ENCODE measurements at places on chromosomes 2 and 18. TPM values are rescaled to one million over a fixed set of nuclear protein-coding genes. Genes with fewer than 3 reads are reported as not detected.

Gene RTP5
- total RNA-seq = 0.10 TPM

Gene MYCN
- 0.60 TPM for total RNA-seq

Gene KIF1A
- total RNA-seq = 0.87 TPM

Gene UGT1A6
- total RNA-seq = 1.7 TPM

Gene UGT1A4
- not detected for total RNA-seq

Gene ANKRD23
- 3.0 TPM for total RNA-seq

Gene ATP6V1C2
- total RNA-seq = 0.10 TPM

Gene FOSL2
- 114 TPM for total RNA-seq

GRCh38 chr2:66585587-66585986 lies 150.7 kb downstream of the MEIS1 start:
- H3K36me3 ChIP-seq = no peaks in the 10 kb centered on the region
- H3K4me1 ChIP-seq = no peaks in the 10 kb centered on the region
- peaks cover 26% of the 10 kb centered on the region for H3K27me3 ChIP-seq
- DNase-seq = no peak
- H3K27ac ChIP-seq = no peak overlapping the region

DNA sequence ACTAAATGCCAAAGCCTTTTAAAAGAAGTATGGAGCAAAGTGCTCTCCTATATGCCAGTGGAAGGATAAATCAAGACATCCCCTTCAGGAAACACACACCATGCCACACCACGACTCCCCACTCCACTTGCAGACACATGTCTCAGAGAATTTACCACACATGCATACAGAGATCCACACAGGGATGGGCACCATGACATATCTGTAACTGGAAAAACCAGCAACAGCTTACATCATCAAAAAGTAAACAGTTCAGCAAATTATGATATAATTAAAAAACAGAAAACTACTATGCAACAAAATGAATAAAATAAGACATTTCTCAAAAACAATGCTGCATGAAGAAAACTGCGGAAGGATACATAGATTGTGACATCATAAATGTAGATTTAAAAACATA lies 29.6 kb downstream of the RBMS1 start:
- no peak overlapping the region for H3K27ac ChIP-seq
- DNase-seq = no peak
- peaks cover 18% of the 10 kb centered on the region for H3K4me1 ChIP-seq
- no peaks in the 10 kb centered on the region for H3K27me3 ChIP-seq
- no peaks in the 10 kb centered on the region for H3K36me3 ChIP-seq
- H3K4me3 ChIP-seq = no peak overlapping the region

DNA sequence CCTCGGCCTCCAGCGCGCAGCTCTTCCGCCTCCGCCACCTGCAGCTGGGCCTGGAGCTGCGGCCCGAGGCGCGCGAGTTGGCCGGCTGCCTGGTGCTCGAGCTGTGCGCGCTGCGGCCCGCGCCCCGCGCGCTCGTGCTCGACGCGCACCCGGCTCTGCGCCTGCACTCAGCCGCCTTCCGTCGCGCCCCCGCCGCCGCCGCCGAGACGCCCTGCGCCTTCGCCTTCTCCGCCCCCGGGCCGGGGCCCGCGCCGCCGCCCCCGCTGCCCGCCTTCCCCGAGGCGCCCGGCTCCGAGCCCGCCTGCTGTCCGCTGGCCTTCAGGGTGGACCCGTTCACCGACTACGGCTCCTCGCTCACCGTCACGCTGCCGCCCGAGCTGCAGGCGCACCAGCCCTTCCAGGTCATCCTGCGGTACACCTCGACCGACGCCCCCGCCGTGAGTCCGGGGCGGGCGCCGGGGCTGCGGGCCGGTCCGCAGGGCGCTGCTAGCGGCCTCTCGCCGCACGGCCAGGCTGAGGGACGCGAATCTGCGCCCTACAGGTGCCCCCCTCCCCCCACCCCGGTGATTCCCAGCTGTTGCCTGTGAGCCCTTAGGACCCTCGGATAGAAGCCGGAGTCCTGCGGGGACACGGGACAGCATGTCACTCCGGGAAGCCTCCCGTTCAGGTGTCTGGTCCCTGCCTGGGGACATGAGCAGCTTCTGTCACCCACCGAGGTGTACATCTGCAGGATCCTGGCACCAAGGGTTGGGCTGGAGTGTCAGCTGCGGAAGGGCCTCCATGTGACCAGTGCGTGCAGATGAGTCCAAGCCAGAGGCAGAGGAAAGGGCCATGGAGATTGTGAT lies 616 bp downstream of the RNPEPL1 start:
- peak overlapping the region; percentile 49 for H3K4me3 ChIP-seq
- H3K4me1 ChIP-seq = peaks cover 72% of the 10 kb centered on the region
- DNase-seq = peak; percentile 91
- H3K27ac ChIP-seq = peak overlapping the region; percentile 89

DNA sequence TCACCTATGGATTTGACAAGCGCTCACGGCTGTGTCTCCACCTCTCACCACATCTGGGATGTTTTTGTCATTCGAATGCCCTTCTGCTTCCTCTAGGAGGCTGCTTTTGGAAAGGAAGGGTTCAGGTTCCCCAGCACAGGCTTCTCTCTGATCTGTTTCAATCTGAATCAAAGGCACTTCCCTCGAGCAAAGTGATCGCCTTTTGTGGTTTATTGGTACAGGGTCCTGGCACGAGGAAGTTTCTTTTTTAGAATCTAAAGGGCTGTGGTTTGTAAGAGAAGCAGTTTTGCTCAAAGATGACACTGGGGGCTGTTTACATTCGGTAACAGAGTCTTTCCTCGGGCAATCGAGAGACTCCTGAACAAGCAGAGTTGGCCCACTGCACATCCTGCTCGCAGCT lies 145.0 kb downstream of the DAW1 start:
- no peaks in the 10 kb centered on the region for H3K27me3 ChIP-seq
- H3K27ac ChIP-seq = no peak overlapping the region
- DNase-seq = no peak
- H3K4me3 ChIP-seq = no peak overlapping the region
- no peaks in the 10 kb centered on the region for H3K4me1 ChIP-seq

- no peaks in the 10 kb centered on the region for H3K36me3 ChIP-seq
- no peak for DNase-seq
These were observed 36.3 kb upstream of the ITM2C start for GRCh38 chr2:230828272-230828961.

DNA sequence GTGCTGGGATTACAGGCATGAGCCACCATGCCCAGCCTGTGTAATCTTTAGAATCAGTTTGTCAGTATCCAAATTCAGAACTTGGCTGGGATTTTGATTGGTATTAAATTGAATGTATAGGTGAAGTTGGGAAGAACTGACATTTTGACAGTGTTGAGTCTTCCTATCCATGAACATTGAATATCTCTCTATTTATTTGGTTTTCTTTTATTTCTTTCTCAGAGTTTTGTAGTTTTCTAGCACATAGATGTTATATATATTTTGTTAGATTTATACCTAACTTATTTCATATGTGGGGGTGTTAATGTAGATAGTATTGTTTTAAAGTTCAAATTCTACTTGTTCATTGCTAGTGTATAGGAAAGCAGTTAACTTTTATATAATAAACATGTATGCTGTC lies 31.5 kb downstream of the CEP192 start:
- no peak overlapping the region for H3K4me3 ChIP-seq
- no peak overlapping the region for H3K27ac ChIP-seq
- no peak for DNase-seq
- no peaks in the 10 kb centered on the region for H3K36me3 ChIP-seq
- no peaks in the 10 kb centered on the region for H3K4me1 ChIP-seq
- no peaks in the 10 kb centered on the region for H3K27me3 ChIP-seq

DNA sequence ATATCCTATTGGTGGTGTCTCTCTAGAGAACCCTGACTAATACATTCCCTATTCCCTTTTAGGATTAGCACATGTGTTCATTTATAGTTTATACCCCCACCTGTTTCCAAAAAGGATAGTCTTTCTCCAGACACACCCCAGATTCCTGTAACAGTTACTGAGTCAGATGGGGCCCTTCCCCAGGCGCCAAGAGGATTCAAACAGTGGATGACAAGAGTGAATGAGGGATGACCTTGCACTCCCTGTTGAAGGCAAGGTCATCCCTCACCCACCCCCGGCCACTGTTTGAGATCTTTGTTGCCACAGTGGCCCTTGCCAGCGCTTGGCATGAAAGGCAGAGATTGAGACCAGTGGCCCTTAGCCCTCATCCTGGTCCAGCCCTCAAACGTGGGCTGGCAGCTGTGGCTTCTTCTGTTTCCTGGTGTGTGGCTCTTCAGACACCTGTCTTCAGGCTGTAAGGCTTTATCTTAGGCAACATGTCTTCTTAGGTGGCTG lies 15.3 kb upstream of the REEP1 start:
- H3K36me3 ChIP-seq = no peaks in the 10 kb centered on the region
- H3K4me1 ChIP-seq = no peaks in the 10 kb centered on the region
- DNase-seq = no peak
- H3K27ac ChIP-seq = no peak overlapping the region

DNA sequence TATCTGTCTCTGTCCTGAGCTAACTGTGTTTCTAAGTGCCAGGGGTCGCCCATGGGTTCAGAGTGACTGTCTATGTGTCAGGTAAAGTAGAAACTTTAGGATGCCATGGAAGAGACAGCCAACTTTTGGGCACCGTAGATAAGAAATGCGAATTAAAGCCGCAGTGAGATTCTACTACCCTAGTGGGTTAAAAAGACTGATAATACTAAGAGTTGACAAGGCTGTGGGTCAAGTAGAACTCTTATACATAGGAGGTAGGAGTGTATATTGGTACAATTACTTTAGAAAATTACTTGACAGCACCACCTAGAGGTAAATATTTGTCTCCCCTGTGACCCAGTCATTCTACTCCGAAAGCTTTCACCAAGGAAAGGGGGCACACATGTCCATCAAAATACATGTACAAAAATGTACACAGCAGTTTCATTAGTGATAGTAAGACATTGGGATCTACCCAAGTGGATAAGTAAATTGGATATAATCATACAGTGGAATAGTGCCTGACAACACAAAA lies 371.3 kb downstream of the SLC4A3 start:
- H3K4me3 ChIP-seq = no peak overlapping the region
- H3K4me1 ChIP-seq = no peaks in the 10 kb centered on the region
- no peaks in the 10 kb centered on the region for H3K27me3 ChIP-seq
- no peak overlapping the region for H3K27ac ChIP-seq

- no peak overlapping the region for H3K4me3 ChIP-seq
- H3K27me3 ChIP-seq = no peaks in the 10 kb centered on the region
- H3K4me1 ChIP-seq = no peaks in the 10 kb centered on the region
- DNase-seq = no peak
These were observed 167.3 kb downstream of the MAIP1 start for GRCh38 chr2:200122683-200123082.

DNA sequence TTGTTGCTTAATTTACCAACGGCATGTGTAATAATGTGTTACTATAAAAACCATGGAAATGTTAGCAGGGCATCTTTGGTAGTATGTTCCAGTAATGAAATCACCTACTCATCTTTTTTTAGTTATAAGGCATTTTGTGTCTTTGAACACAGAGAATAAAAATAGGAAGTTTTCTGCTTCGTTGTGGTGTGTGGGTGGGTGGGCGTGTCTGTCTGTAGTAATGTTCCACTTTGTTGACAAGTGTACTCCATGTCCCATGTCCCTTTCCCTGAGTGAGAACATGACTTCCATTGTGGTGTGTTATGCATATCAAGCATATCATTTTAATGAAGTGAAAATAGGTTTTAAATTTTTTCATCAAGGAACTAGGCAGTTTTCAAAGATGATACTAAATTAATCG lies 149.3 kb downstream of the VWC2L start:
- H3K4me1 ChIP-seq = no peaks in the 10 kb centered on the region
- H3K4me3 ChIP-seq = no peak overlapping the region
- H3K36me3 ChIP-seq = no peaks in the 10 kb centered on the region
- H3K27ac ChIP-seq = no peak overlapping the region
- no peaks in the 10 kb centered on the region for H3K27me3 ChIP-seq
- DNase-seq = no peak

DNA sequence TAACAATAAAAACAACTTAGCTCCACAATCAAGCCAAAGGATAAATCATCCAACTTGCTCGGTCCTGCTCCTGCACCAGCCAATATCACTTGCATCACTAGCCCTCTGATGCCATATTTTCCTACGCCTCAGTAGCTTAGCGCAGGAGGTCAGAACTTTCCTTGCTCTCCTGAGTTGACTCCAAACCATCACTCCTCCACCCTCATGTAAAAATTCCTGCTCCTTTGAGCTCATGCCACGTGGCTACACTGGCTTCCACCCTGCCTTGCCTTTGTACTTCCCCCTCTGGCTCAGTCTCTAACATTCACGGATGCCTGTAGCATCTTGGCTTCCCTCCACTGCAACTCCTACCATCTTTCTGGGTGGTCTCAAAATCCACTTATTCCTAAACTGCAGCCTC lies 25.2 kb downstream of the AAK1 start:
- no peaks in the 10 kb centered on the region for H3K27me3 ChIP-seq
- no peak overlapping the region for H3K27ac ChIP-seq
- no peaks in the 10 kb centered on the region for H3K36me3 ChIP-seq
- no peak overlapping the region for H3K4me3 ChIP-seq

GRCh38 chr2:71736091-71736861 lies 282.9 kb downstream of the DYSF start:
- no peak for DNase-seq
- no peaks in the 10 kb centered on the region for H3K27me3 ChIP-seq
- H3K36me3 ChIP-seq = no peaks in the 10 kb centered on the region
- H3K4me1 ChIP-seq = no peaks in the 10 kb centered on the region
- no peak overlapping the region for H3K27ac ChIP-seq

DNA sequence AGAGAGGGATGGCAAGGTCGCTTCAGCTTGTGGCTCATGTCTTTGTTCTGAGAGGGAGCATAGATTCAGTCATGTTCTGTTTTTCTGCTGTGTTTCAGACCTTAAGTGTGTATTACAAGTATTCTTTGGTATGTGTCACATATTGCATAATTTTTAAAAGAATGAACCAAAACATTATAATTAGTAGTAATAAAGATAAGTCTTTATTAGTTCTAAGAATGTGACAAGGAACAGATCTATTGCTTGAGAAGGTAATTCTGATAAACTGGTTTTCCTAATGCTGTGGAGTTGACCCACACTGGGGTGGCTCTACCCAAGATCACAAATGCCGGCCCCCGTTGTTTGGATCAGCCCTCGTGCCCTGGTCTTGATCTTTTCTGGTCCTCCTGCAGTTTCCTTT lies 124.3 kb upstream of the FOSL2 start:
- H3K27me3 ChIP-seq = no peaks in the 10 kb centered on the region
- no peak overlapping the region for H3K27ac ChIP-seq
- H3K36me3 ChIP-seq = no peaks in the 10 kb centered on the region

GRCh38 chr2:36553683-36554082 lies 44.3 kb downstream of the FEZ2 start:
- H3K36me3 ChIP-seq = peaks cover 59% of the 10 kb centered on the region
- H3K4me3 ChIP-seq = no peak overlapping the region
- H3K27ac ChIP-seq = peak overlapping the region; percentile 21
- no peaks in the 10 kb centered on the region for H3K27me3 ChIP-seq
- H3K4me1 ChIP-seq = peaks cover 22% of the 10 kb centered on the region

DNA sequence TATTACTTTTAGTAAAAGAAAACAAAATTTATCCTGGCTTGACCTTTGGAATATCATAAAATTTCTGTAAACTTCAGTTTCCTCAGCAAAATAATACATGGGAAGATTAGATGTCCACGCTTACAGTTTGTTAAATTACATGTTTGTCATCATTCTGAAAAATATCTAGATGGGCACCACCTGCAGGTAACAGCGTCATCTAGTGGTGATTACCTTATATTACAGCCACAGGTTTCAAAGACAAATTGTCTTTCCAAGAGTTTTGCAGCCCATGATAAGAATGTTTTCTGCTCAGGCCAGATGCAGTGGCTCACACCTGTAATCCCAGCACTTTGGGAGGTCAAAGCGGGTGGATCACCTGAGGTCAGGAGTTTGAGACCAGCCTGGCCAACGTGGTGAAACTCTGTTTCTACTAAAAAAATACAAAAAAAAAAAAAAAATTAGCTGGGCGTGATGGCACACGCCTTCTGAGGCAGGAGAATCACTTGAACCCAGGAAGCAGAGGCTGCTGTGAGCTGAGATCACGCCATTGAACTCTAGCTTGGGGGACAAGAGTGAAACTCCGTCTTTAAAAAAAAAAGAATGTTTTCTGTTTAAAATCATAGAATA lies 96.3 kb upstream of the RASGRP3 start:
- H3K27ac ChIP-seq = no peak overlapping the region
- DNase-seq = no peak
- H3K36me3 ChIP-seq = no peaks in the 10 kb centered on the region
- no peaks in the 10 kb centered on the region for H3K4me1 ChIP-seq
